ENCODE measurements at places on chromosomes 2 and 18.

- no peak for DNase-seq
Observed at GRCh38 chr18:45771587-45772480, 47.9 kb downstream of the SLC14A1 start.

DNA sequence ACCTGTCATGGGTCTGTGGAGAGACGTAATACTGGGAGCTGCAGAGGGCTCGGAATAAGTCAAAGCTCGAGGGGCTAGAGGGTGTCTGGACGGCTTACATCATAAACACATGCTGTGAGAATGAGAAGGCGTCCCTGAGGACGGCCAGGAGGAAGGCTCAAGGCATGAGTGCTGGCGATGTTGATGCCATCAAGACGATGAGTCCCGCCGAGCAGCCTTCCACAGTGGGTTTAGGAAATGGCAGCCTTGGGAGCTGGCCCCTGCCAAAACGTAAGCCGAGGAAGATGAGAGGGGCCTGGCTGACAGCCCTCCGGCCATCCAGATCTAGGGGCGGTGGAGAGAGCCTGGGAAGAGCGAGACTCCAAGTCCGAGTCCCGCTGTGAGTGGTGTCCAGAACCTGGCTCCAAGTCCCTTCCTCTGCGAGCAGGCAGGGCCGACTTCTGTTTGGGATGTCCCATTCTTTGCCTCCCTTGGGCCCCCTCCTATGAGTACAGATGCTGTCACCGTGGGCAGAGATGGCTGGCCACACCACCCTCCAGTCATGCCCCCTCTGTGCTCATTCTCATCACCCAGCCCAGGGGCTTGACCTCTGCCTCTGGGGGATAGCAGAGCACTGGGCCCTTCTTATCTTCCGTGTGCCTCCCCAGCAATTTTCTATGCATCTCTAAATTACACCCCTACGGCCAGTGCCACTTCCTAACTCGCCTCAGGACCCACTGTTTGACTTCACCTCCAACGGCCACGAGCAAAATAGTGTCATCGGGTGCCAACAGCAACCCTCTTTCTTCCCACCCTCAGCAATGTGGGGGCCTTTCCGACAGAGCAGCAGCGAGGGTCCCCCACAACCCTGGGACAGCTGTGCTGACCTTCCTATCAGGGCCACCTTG, 175.7 kb downstream of the FAM210A start:
- DNase-seq = no peak

GRCh38 chr2:45343251-45344017, 267.6 kb downstream of the SRBD1 start:
- no peak for DNase-seq

- DNase-seq = no peak
Observed at GRCh38 chr2:75155115-75155514, 44.2 kb downstream of the TACR1 start.

GRCh38 chr18:69674966-69675365, 272.7 kb downstream of the CD226 start:
- DNase-seq = no peak

- DNase-seq = no peak
Observed at GRCh38 chr2:102753563-102754159, 8.2 kb upstream of the TMEM182 start.

DNA sequence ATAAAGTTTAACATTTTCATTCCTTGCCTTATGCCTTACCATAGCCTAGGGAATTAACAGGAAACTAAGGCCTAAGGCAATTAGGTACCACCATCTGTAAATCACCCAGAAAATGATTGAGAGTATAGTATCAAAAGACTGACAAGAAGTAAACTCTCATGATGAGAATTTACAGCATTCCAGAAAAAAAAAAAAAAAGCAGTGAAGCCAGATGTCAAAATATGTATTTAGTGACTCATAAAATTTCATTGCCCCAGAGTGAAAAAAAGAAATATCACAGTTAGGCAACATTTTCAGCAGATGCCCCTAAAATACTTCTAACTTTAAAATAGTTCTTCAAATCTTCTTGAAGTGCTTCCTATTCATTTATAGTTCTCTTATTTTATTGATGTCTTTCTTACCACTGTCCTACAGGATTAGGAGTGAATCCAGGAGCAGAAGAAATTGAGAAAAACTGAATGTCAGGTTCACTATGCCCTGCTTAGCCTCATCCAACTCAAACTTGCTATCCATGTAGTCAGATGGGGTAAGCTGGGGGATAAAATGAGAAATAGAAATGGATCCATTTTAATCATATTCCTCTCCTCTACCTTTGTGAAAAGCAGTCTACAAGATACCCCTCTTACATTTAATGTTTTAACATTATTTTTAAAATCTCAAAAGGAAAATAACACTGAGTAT, 57.3 kb upstream of the TANK start:
- DNase-seq = peak; percentile 23

All from SIG-M5 (cell line).